ENCODE measurements at places on chromosomes 13 and 19.

DNA sequence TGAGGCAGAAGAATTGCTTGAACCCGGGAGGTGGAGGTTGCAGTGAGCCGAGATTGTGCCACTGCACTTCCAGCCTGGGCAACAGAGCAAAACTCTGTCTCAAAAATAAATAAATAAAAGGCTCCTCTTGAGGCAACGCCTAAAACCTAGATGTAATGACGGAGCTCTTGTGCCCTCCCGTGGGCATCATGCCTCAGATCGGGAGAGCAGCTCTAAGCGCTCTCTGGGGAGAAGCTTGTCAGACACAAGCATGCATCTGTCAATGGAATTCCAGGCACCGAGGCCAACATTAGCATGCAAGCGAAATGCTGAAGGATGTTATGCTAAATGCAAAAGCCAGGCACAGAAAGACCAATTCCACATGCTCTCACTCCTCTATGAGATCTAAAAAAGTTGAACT lies 45.6 kb upstream of the MRI1 start:
- peak; percentile 65 for DNase-seq

- no peak for DNase-seq
Observed at GRCh38 chr19:18270326-18270725, 3.9 kb downstream of the IQCN start.

DNA sequence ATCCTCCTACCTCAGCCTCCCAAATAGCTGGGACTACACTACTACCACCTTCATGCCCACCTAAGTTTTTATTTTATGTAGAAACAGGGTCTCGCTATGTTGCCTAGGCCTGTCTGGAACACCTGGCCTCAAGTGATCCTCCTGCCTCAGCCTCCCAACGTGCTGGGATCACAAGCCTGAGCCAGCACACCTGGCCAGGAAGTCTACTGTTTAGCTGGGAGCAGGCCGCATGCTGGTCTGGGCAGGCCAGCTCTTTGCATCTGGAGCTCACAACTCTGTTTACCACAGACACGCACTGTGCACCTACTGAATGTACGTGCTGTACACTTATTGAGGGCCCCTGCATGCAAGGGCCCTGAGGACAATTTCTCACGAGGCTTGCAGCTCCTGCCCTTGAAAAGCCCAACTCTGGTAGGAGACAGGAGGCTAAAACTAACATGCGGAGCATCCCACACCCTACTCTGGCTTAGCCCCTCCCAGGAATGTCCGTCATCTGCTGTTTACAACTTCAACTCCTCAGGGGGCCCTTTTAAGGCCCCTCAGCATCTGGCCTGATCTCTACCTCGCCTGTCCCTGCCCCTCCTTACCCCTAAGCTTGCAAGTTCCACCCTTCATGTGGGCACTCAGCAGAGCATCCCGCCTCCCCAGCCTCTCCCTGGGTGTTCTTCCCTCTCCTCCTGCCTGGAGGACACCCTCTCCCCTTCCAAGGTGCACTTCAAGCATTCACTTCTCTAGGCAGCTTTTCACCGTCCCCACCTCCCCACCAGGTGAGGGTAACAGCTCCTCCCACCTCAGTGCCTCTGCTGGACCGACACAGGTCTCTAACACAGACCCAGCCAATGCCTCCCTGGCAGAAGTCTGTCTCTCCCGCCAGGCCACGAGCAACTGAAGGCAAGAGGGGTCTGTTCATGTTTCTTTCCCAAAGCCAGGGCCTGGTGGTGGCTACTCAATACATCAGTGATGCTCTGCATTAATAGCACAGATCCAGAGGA lies 114.2 kb upstream of the UQCRFS1 start:
- no peak for DNase-seq

DNA sequence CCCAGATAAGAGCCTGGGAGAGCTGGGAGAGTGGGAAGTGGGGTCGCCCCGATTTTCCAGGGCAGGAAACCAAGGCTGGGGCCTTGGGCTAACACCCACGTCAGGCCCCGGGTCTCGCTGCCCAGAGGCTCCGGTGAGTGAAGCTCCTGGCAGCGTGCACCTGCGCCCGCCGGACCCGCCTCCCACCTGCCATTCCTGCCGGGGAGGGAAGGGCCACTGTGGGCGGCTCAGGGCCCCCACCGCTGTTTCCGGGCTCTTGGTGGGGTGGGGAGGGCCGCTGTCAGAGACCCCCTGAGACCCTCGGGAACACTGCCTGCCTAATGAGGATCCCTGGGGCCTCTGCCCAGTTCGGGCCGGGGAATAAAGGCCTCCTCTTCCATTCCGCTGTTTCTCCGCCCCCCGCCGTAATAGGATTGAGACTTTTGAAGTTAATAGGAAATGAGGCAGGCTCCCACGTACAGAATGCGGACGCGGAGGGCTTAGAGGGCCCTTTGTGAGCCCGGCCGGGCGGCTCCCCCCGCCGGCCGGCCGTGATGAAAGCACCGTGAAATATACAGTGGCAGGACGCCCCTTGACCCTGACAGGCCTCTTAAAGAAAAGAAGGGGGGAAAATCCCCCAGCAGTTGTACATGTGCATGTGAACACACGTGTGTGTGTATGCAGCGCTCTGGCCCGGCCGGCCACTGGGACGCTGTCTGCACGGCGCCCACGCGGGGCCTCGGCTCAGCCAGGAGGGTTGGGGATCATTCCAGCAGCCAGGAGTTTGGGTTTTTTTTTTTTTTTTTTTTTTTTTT lies 33.2 kb downstream of the EFNA2 start:
- no peak for DNase-seq

DNA sequence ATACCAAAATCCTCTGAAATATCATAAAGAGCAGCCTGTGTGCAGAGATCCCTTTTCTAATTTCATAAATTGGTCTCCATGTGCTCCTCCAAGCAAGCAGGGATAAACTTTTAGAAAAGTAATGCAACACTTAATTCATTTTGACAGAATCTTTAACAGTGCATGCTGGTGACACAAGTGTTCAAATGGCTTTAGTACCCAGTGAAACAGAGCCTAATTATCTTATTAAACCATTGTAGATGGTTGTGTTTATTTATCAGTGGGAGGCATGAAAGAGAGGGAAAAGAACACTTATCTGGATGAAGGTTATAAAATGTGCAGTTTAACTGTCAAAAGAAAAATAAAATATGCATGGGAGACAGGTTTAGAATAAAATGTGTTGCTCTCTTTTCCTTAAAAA lies 945.0 kb upstream of the PCDH20 start:
- DNase-seq = no peak

DNA sequence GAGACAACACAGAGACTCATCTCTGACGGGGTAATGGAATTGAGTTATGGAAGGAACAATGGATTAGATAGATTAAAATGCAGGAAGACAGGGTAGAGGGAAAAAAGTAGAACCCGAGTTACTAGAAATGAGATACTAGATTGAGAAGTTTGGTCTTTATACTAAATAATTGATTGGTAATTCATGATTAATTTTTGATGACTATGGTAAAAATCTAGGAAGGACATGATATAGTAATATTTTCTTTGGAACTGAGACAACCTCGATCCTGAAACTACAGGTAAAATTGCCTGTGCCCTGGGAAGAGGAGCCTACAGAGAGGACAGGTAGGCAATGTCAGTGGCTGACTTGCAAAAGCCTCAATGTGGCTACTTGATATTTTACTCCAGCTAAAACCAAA lies 188.4 kb upstream of the GPC6 start:
- DNase-seq = no peak

GRCh38 chr19:50453243-50453642 lies 20.6 kb downstream of the MYBPC2 start:
- no peak for DNase-seq

DNA sequence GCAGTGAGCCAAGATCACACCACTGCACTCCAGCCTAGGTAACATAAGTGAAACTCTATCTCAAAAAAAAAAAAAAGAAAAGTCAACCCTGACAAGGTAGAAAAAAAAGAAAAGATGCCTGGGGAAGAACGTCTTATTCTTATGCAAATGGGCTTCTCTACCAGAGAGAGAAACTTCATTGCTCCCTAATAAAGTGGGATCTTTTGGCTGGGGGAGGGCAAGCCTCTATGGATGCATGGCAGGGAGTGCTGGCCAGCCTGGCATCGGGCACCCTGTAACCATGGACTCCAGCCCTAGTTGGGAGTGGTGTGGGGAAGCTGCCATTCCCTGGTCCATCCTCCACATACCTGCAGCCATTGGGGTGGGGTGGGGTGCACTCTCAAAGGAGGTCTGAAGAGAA lies 30.7 kb upstream of the ZNF728 start:
- no peak for DNase-seq

DNA sequence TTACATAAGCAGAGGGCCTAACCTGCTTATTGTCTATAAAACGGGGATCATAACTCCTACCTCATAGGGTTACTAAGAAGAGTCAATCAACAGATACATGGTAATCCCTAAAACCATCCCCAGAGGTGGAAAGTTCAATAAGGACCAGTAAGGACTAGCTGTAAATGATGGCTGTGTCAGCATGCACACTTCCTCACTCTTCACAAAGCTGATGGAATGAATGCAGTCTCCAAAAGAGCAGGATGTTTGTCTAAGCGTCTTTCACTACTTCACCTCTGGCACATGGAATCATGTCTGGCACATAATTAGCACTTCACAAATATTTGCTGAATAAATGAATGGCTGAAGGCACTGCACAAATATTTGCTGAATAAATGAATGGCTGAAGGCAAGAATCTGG lies 134.2 kb downstream of the MIPEP start:
- DNase-seq = no peak

DNA sequence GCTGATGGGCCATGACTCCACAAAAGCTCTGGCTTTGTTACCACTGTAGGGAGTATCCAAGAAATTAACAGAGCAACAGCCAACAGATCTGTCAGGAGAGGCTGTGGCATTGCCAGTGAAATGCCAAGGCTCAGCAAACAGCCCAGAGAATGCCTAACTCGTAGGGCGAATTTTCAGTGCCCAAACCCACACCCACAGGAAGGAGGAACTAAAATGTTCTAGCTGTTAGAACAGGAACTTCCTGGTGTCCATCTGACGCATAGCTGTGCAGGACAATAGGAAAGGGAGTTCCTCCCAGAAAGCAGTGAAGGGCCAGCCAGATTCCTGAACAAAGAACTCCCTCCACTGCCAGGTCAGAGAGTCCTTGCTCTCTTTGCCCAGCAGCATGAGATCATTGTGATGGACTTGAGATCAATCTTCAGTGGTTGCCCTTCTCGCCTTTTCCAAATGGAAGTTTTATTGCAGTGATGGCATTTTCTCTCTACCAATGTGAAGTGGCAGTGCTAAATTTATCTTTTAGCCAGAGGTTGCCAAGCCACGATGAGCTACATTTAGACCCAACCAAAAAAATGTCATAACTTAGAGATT lies 224.2 kb upstream of the STARD13 start:
- DNase-seq = peak; percentile 70

DNA sequence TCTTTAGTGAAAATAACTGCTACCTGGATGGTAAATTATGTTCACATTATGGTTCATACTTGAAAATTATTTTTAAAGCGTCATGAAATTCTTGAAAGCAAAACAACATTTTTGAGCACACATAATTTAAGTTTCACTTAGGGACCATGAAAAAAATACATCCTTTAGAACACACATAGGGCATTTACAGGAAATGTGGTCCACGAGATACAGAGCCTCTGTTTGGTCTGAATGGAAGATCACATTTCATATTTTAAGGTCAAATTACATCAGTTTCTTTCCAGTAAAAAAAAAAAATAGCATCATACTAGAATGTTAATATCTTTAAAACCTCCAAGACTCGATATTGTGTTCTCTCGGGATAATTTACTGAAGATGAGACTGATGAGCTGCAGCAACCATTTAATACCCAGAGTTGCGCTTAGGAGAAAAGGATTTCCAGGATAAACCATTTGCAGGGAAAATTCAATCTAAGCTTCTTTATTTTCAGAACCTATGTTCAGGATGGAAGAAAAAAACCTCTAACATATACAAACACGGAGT lies 720.7 kb downstream of the DIAPH3 start:
- no peak for DNase-seq

- no peak for DNase-seq
Observed at GRCh38 chr13:20159646-20160305, 1.1 kb downstream of the GJA3 start.

DNA sequence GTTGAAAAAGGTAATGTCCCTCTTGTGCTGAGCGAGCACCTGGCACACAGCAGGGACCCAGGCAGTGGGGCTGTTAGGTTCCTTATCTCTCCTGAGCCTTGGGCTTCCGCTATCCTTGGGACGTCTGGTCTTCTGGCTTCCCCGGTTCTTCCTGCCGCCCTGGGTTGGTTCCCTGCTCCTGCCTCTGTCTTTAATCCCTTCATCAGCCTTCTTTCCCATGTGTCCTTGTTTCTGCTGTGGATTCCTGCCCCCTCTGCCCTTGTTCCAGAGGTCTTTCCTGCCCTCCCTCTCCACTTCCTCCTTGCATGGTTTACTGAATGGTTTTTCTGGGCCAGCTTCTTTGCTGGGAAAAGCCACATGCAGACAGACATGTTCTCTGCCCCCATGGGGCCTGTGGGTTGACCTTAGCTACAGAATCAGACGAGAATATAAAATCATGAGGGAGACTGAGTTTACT lies 2.6 kb downstream of the EPN1 start:
- DNase-seq = no peak

- peak; percentile 29 for DNase-seq
Observed at GRCh38 chr13:97388373-97388772, 45.6 kb upstream of the RAP2A start.

GRCh38 chr19:39918183-39918651 lies 16.2 kb downstream of the FCGBP start:
- no peak for DNase-seq

GRCh38 chr13:66224663-66225062 lies 1005.5 kb downstream of the PCDH9 start:
- no peak for DNase-seq

DNA sequence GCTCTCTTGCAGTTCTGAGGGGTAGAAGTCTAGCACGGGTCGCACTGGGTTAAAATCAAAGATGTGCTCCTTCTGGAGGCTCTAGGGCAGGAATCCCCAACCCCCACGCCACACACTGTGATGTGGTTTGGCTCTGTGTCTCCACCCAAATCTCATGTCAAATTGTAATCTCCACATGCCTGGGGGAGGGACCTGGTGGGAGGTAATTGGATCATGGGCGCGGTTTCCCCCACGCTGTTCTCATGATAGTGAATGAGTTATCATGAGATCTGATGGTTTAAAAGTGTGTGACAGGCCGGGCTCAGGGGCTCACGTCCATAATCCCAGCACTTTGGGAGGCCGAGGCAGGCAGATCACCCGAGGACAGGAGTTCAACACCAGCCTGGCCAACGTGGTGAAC lies 26.6 kb upstream of the CALM3 start:
- DNase-seq = no peak

DNA sequence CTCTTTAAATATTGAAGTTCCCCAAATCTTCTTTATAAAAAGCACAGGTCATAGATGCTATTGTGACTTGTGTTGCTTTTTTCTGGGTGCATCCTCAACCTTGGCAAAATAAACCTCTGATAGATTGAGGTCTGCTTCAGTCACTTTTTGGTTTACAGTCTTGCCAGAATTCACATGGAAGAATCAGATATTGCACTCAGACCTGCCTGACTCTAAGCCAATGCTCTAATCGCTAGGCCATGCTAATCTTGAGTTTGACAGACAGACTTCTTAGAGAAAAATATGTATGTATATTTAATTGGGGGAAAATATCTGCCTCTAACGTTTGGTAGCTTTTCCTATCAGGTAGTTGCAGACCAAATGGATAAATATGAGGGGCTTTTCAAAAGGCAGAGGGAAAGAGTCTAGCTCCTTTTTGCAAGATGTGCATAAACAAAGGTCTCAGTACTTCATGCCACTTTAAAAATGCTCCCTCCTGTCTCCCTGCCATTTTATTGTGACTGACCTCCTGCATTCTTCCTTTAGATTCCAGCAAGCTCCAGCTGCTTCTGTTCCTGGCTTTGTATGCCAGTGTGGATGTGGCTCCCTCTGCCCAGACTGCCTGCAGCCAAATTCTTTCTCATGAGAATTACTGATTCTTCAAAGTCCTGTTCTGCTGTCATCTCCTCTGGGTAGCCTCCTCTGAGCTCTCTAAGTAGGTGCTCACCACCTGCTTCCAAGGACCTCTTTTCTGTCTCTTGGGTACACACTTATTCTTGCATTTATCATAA lies 42.4 kb upstream of the RFC3 start:
- no peak for DNase-seq

Data from right cardiac atrium (tissue), 5 donors.